Kasumi-1 (cell line): ENCODE measurements at places on chromosomes 4 and X.

- DNase-seq: no peak
These were observed 206.5 kb upstream of the ANXA10 start for GRCh38 chr4:167885872-167886271.

DNA sequence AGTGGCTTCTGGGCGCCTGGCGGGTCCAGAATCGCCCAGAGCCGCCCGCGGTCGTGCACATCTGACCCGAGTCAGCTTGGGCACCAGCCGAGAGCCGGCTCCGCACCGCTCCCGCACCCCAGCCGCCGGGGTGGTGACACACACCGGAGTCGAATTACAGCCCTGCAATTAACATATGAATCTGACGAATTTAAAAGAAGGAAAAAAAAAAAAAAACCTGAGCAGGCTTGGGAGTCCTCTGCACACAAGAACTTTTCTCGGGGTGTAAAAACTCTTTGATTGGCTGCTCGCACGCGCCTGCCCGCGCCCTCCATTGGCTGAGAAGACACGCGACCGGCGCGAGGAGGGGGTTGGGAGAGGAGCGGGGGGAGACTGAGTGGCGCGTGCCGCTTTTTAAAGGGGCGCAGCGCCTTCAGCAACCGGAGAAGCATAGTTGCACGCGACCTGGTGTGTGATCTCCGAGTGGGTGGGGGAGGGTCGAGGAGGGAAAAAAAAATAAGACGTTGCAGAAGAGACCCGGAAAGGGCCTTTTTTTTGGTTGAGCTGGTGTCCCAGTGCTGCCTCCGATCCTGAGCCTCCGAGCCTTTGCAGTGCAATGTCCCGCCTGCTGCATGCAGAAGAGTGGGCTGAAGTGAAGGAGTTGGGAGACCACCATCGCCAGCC, at the start of gene ATOH1:
TSS of gene ATOH1 (plus strand) at position 422 of the 663 bp plus-strand sequence. CDS start at position 596, 174 bp downstream.
- DNase-seq: peak; percentile 46

GRCh38 chr4:16418814-16419213, 192.5 kb upstream of the TAPT1 start:
- DNase-seq: no peak

- DNase-seq: no peak
These were observed 51.5 kb upstream of the TBC1D9 start for GRCh38 chr4:140807491-140808252.

GRCh38 chr4:54144661-54145171, 44.8 kb downstream of the GSX2 start:
- DNase-seq: peak; percentile 91

- no peak for DNase-seq
These were observed 42.2 kb upstream of the SMIM10 start for GRCh38 chrX:134948333-134949241.

DNA sequence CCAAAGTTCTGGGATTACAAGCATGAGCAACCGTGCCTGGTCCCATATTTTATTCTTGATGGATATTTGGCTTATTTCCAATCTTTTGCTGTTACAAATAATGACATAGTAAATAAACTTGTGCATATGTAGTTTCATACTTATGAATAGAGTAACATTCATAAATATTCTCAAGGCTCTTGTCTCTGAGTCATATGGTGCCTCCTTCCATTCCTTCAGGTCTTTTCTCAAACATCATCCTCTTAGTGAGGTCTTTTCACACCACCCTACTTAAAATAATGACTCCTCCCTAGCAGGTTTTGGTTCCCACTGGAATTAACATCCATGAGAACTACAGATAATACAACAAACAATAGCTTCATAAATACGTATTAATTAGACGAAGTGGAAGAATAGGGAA, 416.6 kb downstream of the IQCM start:
- DNase-seq: no peak

GRCh38 chr4:119111296-119111695, 24.3 kb upstream of the MYOZ2 start:
- DNase-seq: no peak

GRCh38 chr4:123867910-123868587, 471.5 kb downstream of the SPRY1 start:
- DNase-seq: no peak

DNA sequence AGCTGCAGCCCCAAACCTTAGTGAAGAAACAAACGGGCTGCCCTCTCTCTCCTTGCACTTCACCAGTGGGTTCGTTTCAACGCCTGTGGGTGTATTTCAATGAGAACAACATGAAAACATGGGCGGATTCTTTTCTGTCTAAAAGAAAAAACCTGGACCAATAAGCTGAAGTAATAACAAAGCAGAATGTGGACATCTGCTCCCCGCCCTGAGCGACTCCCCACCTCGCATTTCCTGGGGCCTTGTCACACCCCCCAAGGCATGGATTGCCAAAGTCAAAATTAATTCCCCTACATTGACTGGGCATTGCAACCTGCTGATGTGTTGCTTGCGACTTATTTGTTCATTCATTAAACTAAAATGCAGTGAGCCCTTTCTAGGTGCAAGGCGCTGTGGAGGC, 142.9 kb downstream of the BCOR start:
- no peak for DNase-seq

GRCh38 chr4:16070203-16070602, 13.6 kb downstream of the PROM1 start:
- no peak for DNase-seq

DNA sequence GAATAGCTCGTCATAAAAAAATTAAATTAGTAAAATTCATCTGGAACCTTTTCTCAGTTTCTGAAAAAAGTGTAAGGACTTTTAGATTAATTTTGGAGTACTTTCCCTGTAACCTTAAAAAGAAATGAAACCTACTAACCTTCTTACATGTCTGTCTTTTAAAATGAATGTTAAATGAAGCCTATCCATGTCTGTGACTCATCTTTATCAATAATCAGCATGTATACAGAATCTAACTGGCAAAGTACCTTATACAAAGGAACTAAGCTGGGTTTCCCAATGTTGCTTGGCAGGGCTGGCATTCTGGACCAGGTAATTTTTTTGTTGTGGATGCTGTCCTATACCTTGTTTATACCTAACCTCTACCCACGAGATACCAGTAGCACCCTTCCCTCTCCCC, 13.6 kb downstream of the FBXW7 start:
- DNase-seq: no peak

- DNase-seq: no peak
These were observed 333.5 kb downstream of the FAM47B start for GRCh38 chrX:35276115-35276514.

- DNase-seq: no peak
These were observed 12.0 kb upstream of the PLS3 start for GRCh38 chrX:115549008-115549407.

- DNase-seq: peak; percentile 27
These were observed 169.2 kb upstream of the MAGEB18 start for GRCh38 chrX:25968920-25969319.

DNA sequence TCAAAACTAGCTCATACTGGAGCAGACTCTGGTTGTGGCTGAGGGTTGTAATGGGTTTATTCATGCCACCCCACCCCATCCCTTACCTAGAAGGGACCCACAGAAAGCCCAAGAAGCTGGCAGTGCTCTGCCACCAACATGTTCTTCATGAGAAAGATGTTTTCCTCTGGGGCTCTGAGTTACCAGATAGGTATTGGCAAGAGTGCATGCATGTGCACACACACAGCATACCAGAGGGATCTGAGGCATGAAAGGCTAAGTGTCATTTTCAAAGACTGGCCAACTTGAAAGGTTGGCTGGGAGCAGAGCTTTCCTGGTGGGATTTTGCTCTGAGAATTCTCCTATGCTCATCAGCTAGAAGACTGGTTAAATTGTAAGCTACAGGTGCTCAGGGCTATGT, 65.2 kb downstream of the PHOX2B start:
- DNase-seq: no peak

DNA sequence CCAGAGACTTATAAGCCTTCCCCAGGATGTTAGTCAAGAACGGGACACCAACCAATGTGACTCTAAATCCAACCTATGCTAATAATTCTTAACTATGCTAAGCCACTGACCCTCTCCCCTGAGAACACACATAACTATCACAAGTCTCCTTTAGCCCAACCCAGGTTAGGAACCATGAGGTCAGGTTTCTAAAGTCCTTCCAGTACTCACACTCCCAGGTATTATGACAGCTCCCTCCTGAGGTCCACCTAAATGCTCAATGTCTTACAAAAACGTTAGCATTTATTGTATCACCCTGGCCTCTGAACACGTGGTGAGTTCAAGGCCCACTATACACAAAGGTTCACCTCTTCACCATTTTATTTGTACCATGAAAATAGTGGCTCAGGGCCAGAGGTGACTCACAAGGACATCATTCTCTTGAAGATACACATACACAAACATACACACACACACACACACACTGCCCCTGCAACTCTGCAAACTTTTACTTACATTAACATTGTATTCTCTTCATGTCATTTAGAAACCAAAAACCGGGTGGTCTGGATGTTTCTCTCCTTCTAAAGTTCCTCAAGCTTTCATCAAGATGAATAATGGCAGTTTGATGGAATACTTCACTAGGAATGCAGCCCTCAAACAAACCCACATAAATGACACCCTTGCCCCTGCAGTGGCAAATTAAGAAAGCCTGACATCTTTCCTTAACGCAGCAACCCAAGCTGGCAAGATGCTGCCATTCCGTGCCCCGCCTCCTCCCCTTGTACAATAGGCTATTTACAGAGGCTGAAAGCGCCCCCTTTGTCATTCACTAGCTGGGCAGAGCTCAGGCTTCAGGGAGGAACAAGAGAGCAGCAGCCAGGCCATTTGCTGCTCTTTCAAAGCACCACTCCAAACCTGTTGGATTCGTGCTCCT, 17.7 kb downstream of the ACSL1 start:
- DNase-seq: no peak

DNA sequence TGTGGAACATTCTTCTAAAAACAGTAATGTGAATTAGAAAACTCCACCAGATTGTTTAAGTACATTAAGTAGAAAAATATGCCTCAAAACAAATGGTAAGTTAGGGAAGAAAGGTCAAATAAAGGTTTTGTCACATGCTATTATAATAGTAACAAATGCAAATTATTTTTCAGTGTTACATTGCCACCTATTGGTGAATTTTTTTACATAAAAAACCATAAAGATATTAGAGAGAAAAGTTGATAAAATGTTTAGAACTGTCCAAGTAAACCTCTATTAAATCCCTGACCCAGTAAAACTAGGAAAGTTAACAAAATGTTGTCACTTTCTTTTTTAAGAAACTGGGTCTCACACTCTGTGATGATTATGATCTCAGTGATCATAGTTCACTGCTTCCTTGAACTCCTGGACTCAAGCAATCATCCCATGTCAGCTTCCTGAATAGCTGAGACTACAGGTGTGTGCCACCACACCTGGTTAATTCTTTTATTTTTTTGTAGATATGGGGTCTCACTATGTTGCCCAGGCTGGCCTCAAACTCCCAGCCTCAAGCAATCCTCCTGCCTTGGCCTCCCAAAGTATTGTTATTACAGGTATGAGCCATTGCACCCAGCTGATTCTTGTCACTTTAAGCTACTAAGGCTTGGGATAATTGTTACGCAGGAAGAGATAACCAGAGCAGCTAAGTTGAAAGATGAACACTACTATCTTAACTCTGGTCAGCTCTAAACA, 157.6 kb downstream of the ATRX start:
- DNase-seq: peak; percentile 12

GRCh38 chr4:74555231-74555630, 110.3 kb downstream of the AREG start:
- DNase-seq: no peak

GRCh38 chr4:37988670-37989069, 28.5 kb downstream of the PTTG2 start:
- DNase-seq: no peak

DNA sequence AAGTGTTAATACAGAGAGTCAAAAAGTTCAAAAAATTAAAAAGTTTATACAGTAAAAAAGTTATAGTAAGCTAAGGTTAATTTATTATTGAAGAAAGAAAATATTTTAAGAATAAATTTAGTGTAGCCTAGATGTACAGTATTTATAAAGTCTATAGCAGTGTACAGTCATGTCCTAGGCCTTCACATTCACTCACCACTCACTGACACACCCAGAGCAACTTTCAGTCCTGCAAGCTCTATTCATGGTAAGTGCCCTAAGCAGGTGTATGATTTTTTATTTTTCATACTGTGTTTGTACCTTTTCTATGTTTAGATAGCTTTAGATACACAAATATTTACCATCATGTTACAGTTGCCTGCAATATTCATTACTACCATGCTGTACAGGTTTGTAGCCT, 108.9 kb downstream of the FHIP1A start:
- DNase-seq: no peak

- no peak for DNase-seq
These were observed 38.5 kb downstream of the RAB33B start for GRCh38 chr4:139492429-139492828.

DNA sequence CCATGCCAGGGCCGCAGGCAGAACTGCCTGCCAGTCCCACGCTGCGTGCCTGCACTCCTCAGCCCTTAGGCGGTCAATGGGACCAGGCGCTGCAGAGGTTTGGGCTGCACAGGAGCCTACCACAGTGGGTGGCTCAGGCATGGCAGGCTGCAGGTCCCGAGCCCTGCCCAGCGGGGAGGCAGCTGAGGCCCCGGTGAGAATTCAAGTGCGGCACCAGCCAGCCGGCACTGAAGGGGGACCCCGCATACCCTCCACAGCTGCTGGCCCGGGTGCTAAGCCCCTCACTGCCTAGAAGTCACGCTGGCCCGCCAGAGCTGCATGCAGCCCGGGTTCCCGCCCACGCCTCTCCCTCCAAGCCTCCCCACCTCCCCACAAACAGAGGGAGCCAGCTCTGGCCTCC, 302.5 kb upstream of the UGT8 start:
- no peak for DNase-seq

- DNase-seq: no peak
These were observed 129.8 kb upstream of the NAP1L5 start for GRCh38 chr4:88827442-88827841.

DNA sequence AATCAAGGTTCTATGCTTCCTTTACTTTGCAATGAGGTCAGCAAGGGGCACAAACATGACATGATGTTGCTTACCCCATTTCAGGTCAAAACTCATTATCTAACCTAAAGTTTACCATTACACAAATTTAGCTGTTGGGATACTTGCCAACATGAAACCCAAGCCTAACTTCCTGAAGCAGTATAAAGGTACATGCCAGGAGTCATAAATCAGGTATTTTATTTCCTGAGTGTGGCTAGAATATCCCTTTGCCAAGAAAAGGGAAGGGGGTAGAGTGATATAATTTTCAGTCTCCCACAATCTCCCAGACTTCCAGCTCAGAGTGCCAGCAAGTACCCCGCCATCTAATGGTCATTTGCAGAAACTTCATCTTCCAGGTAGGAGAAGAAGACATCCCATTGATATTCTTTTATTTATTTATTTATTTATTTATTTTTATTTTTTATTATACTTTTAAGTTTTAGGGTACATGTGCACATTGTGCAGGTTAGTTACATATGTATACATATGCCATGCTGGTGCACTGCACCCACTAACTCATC, 136.6 kb downstream of the NEXMIF start:
- no peak for DNase-seq

DNA sequence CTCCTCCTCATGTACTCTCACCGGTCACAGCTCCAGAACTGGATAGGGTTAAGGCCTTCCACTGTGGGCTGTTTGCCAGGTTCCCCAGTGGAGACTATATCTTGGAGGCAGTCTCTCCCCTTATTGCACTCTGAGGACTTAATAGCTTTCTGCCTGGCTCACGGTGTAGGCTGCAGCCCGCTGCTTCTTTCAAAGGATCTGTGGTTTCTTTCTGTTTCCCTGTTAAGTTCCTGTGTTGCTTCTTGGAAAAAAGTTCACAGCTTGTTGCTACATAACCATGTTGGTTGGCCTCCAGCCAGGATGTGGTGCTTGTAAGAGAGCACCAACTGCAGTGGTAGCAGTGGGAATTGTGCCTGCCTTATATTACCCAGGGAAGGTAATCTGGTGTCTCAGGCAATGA, 24.9 kb upstream of the ZDHHC15 start:
- peak; percentile 77 for DNase-seq
